WTC11 (cell line): ENCODE measurements at places on chromosomes 7 and 10.

DNA sequence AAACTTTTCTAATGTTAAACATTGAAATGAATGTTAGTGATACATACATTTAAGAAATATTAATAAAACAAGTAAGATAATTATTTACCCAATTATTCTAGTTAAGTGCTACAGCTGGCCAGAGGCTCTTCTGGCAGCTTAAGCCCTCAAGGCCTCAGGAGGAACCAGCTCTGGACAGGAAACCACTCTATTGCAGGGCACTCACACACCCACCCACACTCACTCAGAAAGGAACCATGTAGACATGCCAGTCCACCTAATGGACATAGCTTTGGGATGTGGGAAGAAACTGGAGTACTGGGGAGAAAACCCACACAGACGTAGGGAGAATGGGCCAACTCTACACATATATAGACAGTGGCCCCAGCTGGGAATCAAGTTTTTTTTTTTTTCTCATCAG, 28.2 kb downstream of the UMAD1 start:
- DNase-seq = no peak

DNA sequence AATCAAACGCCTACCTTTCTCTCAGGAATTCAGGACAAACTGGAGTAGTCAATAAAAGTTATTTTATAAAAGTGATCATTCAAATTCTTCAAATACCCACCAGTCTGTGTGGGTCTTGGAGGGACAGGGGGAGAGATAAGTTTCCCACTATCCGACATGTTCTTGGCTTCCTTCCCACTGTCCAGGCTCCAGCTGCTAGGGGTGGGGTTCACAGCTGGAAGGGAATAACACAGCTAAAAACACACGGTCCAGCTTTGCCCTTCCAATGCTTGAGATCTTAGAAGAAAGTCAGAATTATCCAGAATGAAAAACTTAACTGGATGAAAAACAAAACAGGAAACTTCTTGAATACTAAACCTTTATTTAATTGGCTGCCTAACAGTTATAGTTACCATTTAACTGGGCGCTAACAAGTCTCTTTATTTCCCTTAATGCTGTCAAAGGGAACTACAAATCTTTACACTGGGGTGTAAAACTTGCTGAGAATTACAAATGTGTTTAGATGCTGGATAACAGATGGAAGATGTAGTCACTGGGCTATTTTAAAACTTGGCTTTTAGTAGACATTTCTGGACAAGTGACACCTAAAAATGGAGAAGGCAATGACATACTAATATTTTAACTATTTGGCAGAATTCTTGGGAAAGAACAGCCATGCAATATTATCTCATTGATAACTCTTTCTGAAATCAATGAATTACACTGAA, 172.8 kb upstream of the IMMP2L start:
- DNase-seq = no peak

DNA sequence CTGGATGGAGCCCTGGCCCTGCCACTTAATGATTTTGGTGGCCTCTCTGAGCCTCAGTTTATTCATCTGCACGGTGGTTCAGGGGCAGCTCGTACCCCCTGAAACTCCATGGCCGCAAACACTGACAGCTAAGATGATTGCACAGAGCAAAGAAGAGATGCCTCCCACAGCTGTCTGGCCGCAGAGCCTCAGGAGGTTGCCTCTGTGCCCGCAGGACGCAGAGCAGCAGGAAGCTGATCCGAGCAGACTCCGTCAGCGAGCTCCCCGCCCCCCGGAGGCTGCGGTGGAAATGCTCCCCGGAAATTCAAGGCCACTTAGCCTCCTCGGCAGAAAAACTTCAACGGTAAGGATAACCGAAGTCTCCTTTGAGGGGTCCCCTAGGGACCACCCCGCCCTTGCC, 30.2 kb upstream of the C10orf53 start:
- peak; percentile 59 for DNase-seq

DNA sequence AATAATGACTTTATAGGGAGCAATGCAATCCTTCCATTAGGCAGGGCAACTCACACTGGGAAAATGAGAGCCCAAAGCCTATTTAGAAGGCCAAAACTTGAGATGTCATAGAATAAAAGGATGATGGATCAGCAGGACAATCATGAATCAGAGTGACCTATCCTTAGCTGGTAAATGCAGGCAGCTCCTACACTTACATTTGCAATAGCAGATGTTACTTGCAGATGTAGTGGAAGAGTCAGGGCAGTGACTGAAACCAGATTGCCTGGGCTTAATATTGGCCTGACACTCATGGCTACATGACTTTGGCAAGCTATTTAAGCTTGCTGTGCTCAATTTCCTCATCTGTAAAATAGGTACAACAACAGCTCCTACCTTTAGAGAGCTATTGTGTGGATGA, 98.7 kb downstream of the PRTFDC1 start:
- DNase-seq = no peak

GRCh38 chr10:63157845-63158624, 24.9 kb downstream of the NRBF2 start:
- peak; percentile 25 for DNase-seq

GRCh38 chr7:155676052-155676451, 31.6 kb downstream of the RBM33 start:
- DNase-seq = no peak

GRCh38 chr10:52903397-52903938, 130.9 kb upstream of the MBL2 start:
- DNase-seq = no peak

- no peak for DNase-seq
These were observed 634 bp upstream of the HDAC9 start for GRCh38 chr7:18494821-18495408.

- no peak for DNase-seq
These were observed 219.9 kb downstream of the CELF2 start for GRCh38 chr10:11237571-11237970.

DNA sequence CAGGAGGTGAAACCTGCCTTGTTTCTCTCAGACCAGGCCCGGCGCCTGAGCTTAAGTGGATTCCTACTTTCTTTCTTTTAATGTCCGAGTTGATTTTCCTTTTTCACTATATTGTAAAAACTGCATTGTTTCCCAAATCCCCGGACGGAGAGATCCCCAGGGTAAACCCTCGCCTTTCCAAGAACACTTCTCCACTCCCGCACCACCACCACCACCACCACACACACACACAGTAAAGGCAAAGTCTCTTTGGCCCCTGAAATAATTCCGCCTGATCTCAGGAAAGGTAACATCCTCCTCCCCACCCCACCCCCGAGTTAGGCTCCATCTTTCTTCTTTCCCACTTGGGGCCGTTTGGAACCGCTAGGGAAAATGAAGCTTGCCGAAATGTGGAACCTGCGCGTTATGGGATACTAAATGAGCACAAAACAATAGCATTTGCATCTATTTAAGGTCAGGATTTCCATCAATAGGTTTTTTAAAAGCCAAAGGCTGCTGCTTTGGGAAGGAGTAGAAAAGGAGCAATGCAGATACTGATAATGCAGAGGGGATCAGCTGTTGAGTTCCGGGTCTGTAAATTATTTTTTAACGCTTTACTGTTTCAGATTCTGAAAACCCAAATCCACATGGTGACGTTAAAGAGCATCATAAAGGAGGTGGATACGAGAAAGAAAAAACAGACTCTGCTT, 2.5 kb downstream of the HPSE2 start:
- no peak for DNase-seq

- DNase-seq = no peak
These were observed 5.8 kb downstream of the TCF7L2 start for GRCh38 chr10:112955582-112956421.

DNA sequence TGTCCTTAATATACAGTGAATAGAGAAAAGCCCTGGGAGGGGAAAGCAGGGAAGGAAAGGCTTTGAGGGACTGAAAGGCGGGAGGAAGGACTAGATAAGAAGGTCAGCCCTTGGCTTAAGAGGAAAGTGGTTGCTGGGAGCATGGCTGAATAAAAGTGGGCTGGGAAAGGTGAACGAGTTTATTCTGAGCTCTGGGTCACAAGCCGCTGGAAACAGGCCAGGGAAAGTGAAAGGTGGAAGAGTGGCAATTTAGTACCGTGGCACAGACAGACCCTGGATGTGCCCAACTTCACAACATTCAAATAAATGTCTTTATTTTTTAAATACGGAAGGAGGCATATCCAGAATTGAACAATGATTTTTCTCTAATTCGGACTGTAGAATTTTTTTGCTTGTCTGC, 39.7 kb downstream of the TAC1 start:
- no peak for DNase-seq

DNA sequence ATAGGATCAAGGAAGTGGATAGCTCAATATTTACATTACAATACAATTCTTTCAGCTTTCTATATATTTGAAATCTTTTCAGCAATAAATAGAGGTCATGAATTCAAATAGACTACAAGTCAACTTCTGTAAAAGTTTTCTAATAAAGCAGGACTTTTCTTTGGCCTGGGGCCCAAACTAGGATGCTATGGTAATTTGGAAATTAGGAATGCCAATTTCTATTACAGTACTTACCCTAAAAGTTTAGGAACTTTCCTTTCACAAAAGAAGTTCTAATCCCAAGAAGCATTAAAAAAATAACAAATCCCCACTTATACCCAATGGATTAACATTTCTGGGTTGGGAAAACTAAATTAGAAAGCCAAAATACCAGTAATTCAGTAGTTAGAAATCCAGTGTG, 40.5 kb downstream of the SLC39A12 start:
- DNase-seq = no peak

DNA sequence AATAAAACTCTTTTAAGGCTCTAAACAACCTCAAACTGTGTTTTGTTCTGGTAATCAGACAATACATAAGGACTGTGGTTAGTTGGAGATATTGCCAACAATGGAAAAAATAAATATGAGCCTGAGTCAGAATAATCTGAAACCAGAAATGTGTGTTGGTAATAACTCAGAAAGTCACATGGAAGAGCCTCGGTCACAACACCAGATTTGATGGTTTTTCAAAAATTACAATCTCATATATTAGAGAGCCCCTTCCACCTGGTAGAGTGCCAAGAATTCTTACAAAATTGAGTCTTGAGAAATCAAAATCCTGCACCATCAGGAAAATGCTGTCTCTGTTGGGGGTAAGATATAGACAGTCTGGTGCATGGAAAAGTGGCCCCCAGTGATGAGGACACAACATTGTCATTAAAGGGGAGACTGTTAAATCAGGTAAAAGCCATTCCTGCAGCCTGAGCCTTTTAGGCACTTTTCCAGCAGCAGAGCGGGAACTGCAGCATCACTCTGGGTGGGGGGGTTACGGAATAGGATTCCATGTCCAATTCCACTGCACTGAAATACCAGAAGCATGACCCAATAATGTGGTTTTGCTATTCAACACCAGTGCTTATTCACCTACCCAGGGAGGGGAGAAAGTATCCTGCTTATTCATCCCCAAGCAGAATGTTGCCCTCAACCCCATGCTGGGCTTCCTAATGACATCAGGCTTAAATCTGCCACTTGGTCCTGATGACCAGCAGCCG, 9.5 kb upstream of the ADAM12 start:
- DNase-seq = no peak

DNA sequence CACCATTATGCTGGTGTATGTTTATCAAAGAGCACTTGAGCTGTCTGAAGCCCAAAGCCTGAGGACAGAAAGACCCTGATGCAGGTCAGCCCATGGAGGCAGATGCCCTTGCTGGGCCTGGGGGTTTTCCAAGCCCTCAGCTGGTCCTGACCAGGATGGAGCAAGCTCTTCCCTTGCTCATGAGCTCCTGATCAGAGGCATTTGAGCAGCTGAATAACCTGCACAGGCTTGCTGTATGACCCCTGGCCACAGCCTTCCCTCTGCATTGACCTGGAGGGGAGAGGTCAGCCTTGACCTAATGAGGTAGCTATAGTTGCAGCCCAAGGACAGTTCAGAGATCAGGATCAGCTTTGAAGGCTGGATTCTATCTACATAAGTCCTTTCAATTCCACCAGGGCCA, 13.0 kb downstream of the AQP1 start:
- no peak for DNase-seq

GRCh38 chr7:1260244-1260635, 27.6 kb downstream of the UNCX start:
- DNase-seq = no peak

- DNase-seq = no peak
These were observed 49.7 kb upstream of the BICC1 start for GRCh38 chr10:58462863-58463507.

- no peak for DNase-seq
These were observed 8.7 kb upstream of the COBL start for GRCh38 chr7:51325261-51325676.

- DNase-seq = no peak
These were observed 8.3 kb downstream of the LSM5 start for GRCh38 chr7:32481921-32482320.

GRCh38 chr10:85280014-85280413, 951.6 kb downstream of the CCSER2 start:
- DNase-seq = peak; percentile 20

- DNase-seq = no peak
These were observed 41.4 kb downstream of the PTPRN2 start for GRCh38 chr7:158546214-158546613.

DNA sequence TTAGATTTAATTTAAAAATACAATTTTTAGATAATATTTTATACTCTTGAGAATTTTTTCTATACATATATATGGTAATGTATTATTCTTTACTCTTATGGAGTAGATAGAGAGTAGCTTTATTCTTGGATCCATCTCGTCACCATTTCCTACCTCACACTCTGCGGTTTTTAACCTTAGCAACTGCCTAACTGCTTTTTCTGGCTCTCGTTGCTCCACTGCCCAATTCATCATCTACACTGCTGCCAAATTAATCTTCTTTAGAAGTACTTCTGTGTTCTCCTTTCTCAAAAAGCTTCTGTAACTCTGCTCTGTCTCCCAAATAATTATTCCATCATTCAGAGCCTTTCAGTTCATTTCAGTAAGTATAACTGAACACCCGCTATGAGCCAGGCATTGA, 35.3 kb downstream of the CAPZA2 start:
- no peak for DNase-seq

DNA sequence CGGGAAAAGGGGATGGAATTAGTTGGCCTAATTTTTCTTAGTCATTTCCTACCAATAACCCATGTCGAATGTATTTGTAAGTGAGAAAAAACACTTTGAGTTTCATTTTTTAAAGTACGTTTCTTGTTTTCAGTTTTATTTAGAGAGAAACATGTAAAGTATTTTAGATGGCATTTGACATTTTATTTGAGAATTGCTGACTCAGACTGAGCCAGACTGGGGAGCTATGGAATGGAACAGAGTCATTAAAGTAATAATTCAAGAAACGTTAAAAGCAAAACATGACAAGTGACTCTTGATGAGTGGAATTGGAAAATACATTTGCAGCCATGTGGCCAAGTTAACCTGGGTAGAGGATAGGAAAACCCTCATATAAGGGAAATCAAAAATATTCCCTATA, 286.1 kb upstream of the NPSR1 start:
- DNase-seq = no peak

GRCh38 chr10:68938117-68938516, 17.9 kb upstream of the DDX21 start:
- DNase-seq = no peak

- no peak for DNase-seq
These were observed 3.7 kb downstream of the SAMD8 start for GRCh38 chr10:75115137-75115536.
